ENCODE measurements at places on chromosomes 12 and 14.

DNA sequence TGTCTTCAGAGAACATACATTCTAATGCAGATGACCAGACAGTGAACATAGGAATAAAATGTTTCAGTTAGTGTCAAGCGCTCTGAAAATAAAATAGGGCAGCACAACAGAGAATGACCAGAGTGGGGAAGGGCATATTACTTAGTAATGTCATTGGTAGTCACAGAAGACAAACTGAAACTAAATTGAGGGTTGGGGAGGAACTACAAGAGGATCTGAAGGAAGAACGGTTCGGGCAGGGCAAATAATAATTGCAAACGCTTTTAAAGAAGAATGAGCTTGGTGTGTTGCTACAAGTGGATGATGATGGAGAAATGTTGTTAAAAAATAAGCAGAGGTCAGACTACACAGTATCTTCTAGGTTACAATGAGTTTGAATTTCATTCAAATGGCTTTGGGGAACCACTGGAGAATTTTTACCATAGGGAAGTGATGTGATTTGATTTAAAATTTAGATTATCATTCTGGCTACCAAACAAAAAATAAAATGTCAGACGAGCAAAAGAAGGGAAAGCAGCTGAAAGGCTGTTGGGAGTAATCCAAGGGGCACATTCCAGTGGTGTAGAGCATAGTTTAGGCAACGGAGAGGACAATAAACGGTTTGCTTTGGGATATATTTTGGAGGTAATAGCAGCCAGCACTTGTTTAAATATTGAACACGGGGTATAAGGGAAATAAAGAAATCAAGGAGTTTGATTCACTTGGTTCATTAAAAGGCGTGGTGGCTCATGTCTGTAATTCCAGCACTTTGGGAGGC is 56.3 kb upstream of the SLC6A13 start:
- no peak for DNase-seq

- no peak for DNase-seq
Observed at GRCh38 chr12:9264546-9264945, 56.4 kb upstream of the PZP start.

- peak; percentile 45 for DNase-seq
Observed at GRCh38 chr14:29896354-29896821, 31.3 kb downstream of the PRKD1 start.

DNA sequence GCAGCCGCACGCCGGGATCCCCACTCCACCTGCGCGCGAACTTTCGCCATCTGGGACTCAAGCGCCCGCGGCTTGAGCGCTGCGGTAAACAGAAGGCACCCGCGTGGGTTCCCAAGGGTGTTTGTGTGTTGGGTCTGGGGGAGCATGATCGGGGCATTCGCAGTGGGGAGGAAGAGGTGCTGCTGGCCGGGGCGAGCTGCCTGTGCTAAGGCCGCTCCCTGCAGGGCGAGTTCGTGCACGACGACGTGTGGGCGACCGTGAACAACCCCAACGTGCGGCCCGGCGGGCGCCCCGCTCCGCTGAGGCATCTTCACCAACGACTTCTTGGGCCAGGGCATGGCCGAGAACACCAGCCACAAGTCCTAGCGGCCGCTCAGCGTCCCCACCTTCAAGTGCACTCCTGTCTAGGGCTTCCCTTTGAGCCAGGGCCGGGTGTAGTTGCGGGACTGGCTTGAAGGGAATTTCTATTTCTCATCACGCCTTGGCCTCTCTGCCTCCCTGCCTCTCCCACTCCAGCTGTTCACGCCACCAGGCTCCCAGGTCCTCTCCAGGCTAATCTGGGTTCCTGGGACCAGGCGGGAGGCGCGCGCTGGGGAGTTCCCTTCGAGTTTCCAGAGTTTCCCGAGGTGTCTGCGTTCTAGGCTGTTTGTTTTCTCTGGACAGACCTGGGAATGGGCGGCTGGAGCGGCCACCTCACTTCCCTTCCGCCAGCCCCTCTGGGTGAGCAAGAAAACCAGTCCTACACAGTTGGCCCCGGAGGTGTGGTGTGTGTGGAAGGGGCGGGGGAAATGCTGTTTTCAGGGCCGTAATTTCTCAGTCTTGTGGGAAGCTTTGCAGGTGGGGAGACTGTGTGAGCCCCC is 417.8 kb upstream of the TMTC1 start:
- no peak for DNase-seq

- no peak for DNase-seq
Observed at GRCh38 chr14:40318211-40318719, 886.0 kb upstream of the FBXO33 start.

- no peak for DNase-seq
Observed at GRCh38 chr12:105330931-105331804, 677 bp downstream of the C12orf75 start.

- DNase-seq = no peak
Observed at GRCh38 chr14:40074169-40074568, 641.9 kb upstream of the FBXO33 start.

- DNase-seq = no peak
Observed at GRCh38 chr14:89339579-89339978, 77.5 kb downstream of the FOXN3 start.

GRCh38 chr14:32341947-32342846 is 13.1 kb downstream of the AKAP6 start:
- DNase-seq = no peak

- no peak for DNase-seq
Observed at GRCh38 chr12:70741256-70741655, 104.0 kb upstream of the PTPRB start.

DNA sequence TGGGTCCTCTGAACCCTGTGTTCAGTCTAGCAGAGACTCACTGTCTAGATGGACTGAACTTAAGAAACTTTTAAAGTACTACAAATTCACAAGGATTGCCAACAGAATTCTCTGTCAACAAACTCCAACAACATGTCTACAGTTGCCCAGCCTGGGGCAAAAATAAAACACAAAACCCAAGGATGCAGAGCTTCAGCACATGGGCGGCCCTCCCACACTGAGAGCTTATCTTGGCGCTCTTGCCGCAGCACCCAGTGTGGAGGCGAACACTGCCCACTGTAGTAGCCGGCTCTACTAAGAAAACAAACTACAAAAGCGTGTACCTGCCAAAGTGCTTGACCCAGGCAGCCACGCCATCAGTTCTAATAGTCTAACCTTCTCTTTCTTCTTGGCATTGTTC is 66.7 kb downstream of the PTPN21 start:
- DNase-seq = no peak

DNA sequence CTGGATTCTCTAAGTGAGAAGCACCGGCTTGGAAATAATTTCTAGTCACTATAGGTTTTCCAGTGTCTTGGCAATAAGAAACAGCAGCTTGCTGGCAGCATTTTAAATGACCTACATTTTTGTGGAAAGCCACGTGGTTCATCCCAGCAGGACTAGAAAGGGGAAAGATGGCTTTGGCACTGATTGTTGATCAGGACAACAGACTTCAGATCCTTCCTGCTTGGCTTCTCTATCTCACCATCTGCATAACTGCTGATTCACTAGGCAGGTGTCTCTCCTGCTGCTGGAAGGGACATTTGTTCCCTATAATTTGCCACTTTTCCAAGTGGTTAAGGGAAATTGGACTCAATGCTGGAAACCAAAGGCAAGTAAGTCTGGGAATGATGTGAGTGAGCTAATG is 131.0 kb downstream of the TTC8 start:
- DNase-seq = peak; percentile 71

DNA sequence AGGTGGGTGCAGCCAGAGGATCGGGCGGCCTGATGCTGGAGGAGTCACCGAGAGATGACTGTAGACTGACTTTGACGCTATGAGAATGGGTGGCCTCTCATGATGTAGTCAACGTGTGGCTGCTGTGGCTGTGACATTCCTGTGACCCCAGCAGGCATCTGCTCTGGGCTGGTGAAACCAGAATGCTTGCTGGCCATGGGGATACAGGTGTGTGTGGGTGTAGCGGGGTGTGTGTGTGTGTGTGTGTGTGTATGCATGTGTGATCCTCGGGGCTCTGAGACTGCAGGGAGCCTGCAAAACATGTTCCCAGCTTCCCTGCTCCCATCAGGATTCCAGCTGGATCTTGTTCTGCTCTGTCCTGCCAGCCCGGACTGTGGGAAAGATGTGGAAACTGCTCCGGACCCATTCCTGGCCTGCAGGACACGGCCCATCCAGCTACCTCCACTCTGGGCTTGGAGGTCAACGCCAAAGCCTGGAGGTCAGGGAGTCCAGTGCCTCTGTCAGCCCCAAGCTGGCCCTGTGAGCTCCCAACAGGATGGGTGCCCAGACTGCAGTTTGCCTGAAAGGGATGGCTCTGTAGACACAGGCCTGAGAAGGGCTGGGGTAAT is 18.8 kb upstream of the HHIPL1 start:
- DNase-seq = no peak

DNA sequence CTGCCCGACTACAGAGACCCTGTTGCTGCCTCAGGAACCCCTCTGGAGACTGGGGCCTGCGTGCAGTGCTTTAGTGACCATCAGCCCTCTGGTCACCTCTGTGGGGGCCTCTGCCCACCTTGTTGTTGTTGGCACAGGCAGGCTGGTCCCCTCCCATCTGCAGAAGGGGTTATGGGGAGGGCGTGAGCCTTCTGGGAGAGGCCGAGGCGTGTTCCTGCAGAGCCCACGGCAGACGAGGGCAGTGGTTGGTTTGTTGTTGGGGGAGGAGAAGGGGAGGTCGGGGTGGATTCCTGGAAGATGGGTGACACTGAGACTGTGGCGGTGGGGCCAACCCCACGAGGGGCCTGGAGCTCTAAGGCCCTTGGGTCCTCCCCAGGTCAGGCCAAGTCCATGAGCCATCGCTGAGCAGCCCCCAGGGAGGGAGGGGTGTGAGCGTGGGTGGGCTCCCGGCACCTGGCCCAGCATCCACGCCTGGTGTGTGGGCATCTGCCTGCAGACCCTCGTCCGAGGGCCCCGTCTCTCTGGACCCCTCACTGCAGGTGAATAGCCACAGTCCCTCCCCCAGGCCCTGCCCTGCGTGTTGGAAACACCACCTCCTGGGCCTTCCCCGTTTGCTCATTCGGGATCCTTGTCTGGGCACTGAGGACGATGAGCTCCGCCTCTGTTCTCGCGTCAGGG is 23.6 kb downstream of the FBRSL1 start:
- no peak for DNase-seq

DNA sequence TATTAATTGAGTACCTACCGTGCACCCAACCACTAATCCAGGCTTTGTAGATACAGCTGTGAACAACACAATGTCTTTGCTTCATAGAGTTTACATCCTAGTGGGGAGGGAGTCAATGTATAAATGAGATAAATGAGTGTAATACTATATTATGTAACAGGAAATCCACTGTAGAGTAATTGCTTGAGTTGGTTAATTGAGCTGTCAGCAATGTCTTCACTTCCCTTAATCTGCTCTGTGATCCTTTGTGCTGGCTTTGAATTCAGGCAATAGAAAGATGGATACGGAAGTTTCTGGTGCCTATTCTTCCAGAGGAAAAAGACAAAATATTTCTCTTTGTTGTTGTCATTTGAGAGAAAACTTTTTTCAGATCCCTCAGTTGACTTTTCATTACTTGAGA is 104.0 kb upstream of the SLC16A7 start:
- DNase-seq = no peak

GRCh38 chr12:104352106-104352713 is 48.7 kb downstream of the EID3 start:
- no peak for DNase-seq

Measured in DMS 273 treated with DMSO at 0.1 percent for 48 hours (cell line).